Activated naive CD4-positive, alpha-beta T cell treated with Interleukin-2 at 50 U/mL for 16 hours (primary cell): ENCODE measurements at places on chromosomes 5 and 9.

- DNase-seq, result no peak
These were observed 1537.0 kb upstream of the CDH9 start for GRCh38 chr5:28575368-28575767.

DNA sequence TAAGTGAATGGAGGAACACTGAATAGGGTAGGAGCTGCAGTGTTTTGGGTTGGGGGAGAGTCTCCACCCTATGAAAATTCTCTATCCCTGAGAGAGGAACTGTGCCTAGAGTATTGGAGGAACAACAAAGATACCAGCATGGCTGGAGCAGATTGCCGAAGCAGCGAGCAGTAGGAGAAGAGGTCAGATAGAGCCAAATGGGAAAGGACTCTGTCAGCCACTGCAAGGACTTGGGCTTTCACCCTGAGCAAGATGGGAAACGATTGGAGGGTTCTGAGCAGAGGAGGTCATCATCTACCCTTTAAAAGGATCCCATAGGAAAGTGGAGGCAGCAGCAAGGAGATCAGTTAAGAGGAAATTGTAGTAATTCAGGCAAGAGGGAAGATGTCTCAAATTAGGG lies 4.4 kb upstream of the LYSMD3 start:
- DNase-seq, result no peak

- DNase-seq, result no peak
These were observed 263.5 kb downstream of the ARHGAP26 start for GRCh38 chr5:143033535-143034250.

- no peak for DNase-seq
These were observed 7.5 kb downstream of the IRF1 start for GRCh38 chr5:132483101-132483500.

- DNase-seq, result no peak
These were observed 31.1 kb downstream of the DYNC2I2 start for GRCh38 chr9:128625391-128626146.

DNA sequence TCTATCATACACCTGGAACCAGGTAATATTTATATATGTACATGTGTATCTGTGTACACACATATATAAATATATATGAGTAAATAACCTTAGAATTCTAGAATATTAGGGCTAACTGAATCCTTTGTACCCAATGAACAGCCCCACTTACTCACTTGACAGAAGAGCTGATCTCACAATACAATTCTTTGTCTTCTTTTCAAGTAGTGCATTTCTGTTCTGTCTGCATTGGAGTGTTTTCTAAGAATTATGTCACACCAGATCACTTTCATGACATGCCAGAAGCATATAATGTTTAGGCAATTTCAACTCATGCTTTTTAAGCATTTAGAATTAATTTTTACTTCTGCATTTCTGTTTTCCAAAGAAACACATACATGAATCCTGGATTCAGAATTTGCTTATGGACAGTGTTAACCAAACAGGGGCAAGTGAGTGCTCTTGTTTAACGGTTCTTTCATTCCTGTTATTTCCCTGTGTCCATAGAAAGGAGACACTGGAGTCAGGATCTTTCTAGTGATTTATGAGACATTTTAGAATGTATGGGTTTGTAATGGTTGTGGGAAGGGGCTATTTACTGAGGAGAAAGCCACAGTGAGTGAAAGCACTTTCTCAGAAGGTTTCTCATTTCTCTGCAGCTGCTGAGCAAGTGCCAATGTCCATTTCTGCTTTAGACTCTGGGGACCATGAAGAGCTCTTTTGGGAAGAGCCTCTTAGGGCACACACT lies 123.2 kb downstream of the RMI1 start:
- no peak for DNase-seq

DNA sequence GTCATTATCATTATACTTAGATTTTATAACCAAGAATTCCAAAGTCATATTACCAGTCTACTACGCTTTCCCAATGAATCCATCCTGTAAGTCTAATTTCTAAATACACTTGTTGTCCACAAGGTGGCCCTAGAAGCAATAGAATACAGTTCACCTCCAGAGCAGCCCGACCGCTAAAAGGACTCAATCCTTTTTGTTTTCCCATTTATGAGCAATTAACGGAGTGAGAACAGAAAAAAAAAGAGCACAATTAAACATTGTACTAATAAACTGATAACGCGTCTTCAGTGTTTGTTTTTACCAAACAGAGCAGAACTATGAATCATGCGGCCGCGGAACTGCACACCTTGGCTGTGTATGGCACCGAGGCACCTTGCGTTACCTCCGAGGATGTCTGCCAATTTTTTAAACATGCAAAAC lies 160.7 kb upstream of the DAPK1 start:
- no peak for DNase-seq

DNA sequence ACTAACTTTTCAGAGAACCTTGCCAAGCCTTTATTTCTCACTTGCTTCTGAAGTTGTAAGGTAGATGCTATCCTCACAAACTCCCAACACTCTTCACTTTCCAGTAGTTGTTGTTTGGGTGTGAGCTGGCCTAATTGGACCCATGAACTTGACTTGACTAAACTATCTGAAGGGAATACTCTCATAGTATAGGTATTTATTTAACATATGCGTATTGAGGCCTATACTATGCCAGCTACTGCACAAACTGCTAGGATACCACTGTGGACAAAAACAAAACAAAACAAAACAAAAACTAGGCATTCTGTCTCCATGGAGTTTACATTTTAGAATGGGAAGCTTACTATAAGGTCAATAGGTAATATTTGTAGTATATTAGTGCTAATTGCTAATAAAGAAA lies 1.3 kb downstream of the TXNDC8 start:
- DNase-seq, result no peak

GRCh38 chr5:135215617-135216470 lies 181.8 kb upstream of the PITX1 start:
- no peak for DNase-seq

DNA sequence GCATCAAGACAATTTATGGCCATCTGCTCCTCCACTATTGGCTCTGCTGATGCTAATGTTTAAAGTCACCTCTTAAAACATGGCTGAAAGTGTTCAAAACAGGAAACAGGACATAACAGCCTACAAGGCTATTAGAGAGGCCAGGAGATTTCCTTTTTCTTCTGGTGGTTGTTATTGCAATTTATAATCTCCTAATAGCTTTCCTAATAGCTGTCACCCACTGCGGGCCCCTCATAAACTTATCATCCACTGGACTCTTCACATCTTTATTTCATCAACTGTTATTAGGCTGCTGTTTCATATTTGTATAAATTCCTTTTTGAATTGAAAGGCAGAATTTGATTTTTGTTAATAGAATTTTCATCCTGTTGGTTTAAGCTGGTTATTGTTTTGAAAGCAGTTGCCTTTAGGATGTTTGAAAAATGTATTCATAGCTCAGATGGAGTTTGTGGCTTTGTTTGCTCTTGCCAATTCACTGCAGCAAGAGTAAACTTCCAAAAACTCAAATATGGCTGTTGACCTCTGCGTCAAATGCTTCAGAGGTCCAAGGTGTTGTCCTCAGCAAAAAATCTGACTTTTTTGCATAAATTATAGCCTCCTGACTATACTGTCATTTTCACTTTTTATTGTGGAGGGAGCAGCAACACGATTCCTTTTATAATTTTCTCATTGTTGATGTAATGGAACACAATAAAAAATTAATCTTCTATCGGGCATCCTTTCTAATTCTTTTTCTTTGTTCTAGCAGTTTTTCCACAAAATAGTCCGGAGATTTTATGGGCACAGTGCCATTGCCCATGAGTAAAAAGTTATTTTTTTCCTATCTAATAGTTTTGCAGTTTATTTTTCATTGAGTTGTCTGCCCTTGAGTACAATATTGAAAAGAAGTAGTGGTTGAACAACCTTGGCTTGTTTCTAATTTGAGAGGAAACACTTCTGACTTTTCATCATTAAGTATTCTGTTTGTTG lies 69.3 kb downstream of the MAT2B start:
- no peak for DNase-seq

DNA sequence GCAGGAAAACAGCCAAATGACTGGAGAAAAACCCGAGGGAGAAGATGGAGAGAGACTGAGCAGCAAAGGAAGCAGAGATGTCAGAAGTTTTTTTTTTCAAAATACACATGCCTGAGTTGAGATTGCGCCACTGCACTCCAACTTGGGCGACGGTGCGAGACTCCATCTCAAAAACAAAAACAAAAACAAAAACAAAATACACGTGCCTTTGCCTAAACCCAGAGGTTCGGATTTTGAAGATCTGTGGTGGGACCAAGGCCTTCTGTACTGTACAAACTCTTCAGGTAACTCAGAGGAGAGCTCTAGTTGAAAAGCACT lies 38.8 kb upstream of the FBXW11 start:
- no peak for DNase-seq

GRCh38 chr9:3447788-3448187 lies 78.0 kb downstream of the RFX3 start:
- no peak for DNase-seq

DNA sequence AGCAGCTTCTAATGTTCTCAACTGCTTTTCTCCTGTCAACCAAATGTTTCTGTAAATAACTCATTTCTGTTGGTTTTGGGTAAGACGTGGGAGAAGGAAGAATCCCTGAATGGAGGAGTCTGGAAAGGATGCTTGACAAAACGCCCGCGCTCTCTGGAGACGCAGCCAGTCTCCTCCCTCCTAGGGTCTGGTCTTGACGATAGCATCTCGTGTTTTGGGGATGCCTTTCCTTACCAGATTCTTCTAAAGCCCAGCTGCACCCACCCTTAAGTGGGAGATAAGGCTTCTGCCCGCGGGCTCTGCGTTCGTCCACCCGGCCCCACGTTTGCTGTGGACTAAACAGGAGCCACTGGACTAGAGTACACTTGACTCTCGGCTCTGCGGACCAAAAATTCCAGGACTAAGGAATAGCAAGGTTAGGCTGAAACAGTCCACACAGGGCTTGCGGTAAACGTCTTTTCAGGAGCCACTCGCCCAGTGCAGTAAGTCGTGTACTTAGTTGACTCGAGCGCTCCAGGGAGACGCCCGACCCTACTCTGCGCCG lies 491 bp upstream of the CTSL start:
- DNase-seq, result no peak

GRCh38 chr5:27494887-27495286 lies 456.5 kb upstream of the CDH9 start:
- no peak for DNase-seq

GRCh38 chr5:73154208-73155006 lies 18.6 kb upstream of the TMEM174 start:
- DNase-seq, result no peak

- DNase-seq, result no peak
These were observed 981.4 kb upstream of the WWC1 start for GRCh38 chr5:167309941-167310517.

DNA sequence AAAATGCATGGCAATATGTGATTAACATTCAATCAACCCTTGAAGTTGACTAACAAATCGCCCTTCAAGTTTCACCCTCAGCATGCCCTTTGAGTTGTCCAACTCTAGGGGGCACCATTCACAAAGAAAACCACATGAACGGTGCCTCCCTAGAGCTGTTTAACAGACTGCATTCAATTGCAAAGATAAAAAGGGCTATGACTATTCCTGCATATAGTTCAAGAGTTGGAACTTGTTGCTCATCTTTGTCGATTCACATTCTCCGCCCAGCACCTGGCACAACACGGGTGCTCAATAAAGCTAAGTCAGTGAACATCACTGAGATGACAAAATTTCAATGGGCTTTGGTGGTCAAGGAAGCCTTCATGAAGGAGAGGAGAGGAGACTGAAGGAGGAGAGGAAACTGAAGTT lies 69.6 kb upstream of the SLC30A5 start:
- no peak for DNase-seq
